ENCODE measurements at places on chromosomes 7 and 10.

DNA sequence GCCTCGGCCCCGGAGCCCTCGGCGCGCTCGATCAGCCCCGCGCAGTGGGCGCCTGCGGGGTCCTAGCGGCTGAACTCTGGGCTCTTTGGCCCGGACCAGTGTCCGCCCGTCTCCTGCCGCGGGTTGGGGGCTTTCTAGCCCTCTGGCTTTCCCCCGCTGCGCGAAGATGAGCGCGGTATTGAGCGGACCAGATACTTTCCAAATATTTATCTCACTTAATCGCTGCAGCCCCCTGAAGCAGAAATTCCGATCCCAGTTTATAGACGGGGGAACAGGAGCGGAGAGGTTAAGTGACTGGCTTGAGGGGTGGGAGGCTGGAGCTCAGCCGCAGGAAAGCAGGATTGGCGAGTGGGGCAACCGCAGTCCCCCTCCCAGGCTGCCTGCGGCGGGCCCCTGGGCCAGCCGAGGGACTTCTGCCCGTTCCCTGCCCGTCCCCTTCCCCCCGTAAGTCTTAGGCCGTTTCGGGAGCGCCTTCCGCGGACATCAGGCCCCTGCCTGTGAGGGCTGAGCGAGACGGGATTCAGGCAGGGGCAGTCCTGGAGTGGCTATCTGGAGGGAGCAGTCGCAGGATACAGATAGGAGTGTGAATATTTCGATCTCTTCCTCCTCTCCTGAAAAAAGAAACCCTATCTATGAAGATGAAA is 565 bp downstream of the STRIP2 start:
- no peak for DNase-seq

DNA sequence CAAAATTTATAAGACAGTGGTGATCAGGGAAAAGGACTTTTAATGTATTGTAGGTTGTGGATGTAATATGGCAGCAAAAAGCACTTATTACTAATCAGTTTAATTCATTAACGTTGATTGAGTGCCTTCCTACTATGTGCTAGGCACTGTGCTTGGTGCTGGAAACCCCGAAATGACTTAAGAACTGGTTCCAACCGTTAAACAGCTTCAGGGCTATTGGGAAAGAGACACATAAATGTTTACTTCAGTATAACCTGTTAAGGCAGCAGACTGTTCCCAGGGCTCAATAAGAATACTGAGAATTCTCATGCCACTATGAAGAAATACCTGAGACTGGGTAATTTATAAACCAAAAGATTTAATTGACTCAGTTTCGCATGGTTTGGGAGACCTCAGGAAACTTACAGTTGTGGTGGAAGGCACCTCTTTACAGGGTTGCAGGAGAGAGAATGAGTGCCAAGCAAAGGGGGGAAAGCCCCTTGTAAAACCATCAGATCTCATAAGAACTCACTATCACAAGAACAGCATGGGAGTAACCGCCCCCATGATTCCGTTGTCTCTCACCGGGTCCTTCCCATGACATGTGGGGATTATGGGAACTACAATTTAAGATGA is 1.1 kb upstream of the SLC25A13 start:
- DNase-seq, result peak; percentile 12

DNA sequence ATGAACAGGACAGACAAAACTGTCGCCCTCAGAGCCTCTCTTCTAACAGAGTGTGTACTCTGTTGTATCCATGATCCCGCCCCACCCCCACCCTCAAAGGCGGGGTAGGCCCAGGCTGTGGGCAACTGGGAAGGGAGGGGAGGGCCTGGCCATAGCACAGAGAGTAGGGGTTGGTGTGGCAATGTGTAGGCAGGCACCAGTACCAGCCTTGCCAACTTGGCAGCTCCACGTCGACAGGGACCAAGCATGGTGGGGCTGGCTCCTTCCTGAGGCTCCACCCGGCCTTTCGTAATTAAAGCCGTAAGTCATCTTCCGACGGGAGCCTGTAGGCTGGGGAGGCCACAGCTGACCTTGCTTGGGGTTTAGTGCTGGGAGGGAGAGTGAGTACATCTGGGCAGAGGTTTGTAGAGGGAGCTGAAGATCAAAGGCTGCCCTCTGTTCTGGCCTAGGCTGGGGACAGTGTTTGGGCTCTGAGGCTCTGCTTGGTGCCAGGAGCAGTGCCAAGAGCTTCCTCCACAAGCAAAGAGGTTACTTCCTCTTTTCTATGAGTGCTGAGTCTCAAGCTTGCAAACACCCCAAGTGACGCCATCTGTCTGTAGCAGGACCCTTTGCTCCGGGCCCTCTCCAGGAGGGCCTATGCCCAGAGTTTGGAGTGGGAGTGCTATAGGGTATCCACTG is 121.6 kb downstream of the C10orf105 start:
- DNase-seq, result no peak

- DNase-seq, result peak; percentile 63
Observed at GRCh38 chr10:110425684-110426293, 71.9 kb upstream of the DUSP5 start.

Data from activated naive CD4-positive, alpha-beta T cell treated with Interleukin-2 at 50 U/mL for 16 hours (primary cell).